ENCODE measurements at places on chromosomes 6 and 20.

GRCh38 chr6:13813621-13814175, 659 bp downstream of the MCUR1 start:
- peak; percentile 84 for DNase-seq

- DNase-seq, result no peak
These were observed 26.9 kb upstream of the PPP1R3G start for GRCh38 chr6:5058254-5058653.

DNA sequence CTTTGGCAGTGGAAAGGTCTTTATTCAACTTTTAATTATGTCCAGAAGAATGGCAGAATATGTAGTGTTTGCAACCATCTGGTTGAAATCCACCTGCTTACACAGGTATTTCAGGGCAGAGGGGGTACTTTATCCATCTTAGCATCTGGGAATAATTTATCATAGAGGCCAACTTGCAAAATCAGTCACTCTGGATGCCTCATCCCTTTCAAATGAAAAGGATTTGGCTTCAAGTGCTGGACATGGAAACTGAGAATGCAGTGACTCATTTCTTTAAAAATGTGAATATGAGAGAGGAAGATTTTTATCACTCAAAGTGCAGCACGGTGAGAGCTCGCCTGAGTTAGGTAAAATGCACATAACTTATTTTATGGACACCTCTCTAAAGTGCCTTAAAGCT, 758.3 kb downstream of the KIF16B start:
- DNase-seq, result no peak

DNA sequence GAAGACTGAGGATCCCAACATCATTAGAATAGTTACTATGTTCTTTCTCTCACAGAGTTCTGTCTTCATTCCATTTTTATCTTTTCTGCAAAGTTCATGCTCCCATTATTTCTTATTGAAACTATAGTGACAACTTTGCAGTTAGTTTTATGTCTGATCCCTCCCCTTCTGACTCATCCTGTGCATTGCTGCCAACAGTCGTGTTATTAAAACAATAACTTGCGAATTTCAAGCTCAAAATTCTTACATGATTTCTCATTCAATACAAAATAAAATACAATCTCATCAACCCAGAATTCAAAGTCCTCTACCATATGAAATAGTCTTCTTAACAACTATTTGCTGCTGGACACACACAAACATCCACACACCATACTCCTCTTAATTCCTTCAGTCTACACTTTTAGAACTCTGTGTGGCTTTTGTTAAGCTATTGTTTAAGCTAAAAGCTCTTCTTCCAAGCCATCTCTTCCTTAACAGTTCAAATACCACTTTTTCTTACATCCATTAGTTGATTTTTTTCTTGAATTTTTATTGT, 261.4 kb upstream of the IRAK1BP1 start:
- DNase-seq, result no peak

DNA sequence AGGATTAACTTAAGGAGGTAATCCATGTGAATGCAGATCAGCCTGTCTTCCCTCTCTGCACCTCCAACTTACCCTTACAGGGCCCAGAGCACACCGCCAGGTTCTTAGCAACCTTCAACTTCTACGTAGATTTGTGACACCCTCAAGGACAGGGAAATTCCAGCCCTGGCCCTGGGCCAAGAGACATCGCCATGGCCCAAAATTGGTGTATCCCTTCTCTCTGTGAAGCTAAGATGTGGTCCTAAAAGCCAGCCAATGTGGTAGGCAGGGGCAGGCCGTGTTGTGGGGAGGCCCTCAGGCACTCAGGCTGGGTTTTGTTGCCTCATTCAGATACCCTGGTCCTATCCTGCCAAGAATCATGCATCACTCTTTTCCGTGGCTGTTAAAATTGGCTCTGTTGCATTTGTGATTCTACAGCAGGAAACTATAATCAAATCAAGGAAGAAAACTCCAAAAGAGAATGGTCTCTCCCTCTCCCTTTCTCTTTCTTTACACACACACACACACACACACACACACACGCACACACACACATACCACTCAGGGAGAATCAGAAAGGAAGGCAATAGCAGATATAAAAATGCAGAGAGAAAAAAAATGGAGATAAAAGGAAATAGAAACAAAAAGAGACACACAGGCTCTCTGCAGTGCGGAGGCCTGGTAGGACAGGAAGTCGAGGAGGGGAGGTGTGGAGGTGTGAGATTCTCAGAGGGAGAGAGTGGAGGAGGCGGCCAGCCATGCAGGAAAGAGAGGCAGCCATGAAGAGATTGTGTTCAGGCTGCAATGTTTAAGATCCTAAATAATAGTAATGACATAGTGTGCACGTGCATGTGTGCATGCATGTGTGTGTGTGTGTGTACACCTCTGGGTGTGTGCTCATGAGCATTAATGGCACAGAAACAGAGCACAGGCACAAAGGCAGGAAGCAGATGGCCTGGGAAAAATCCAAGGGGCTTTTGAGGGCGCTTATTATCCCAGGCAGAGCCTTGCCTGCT, 201.8 kb upstream of the LRFN2 start:
- peak; percentile 46 for DNase-seq

- DNase-seq, result no peak
These were observed 24.4 kb upstream of the ARID1B start for GRCh38 chr6:156752666-156753301.

DNA sequence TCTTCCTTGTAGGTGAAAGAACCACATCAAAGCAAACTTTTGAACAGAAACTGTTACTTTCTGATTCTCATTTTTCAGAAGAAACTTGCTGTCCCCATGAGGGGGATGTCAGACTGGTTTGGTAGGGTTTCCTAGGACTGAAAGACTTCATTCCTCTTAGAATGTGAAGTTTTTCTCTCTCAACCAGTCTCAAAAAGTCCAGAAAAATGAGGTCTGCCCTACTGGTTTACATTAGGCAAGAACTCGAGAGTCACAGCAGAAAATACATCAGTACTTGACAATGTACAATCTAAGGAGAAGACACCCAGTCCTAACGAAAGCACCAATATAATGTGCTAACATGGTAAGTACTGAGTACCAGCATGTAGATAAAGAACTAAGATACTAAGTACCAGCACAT, 12.7 kb upstream of the NHLRC1 start:
- DNase-seq, result no peak

- no peak for DNase-seq
These were observed 3.0 kb downstream of the CDH4 start for GRCh38 chr20:61254881-61255626.

- DNase-seq, result no peak
These were observed 121.0 kb downstream of the TRDN start for GRCh38 chr6:123515715-123516114.

DNA sequence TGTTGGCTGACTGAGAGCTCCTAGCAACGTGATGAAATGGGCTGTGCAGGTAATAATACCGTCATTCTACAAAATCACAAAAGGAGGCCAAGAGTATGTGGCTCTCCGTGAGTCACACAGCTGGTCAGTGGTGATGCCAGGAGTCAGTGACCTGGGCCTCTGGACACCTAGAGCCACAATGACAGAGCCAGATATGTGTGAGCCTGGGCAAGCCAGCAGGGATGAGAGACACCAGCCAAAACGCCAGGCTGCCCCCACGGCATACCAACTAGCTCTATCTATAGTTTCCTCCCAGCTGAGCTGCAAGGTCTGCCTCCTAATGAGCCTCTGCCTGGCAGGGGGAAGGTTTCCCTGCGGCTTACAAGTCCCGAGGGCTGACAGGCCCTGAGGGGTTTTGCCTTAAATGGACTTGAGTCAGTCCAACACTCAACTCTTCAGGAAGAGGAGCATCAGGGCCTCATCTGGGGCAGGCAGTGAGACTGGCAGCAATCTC, 70.0 kb downstream of the CPNE5 start:
- peak; percentile 31 for DNase-seq

GRCh38 chr6:169724494-169725124, at the start of gene PHF10:
PHF10 (minus strand) TSS chr6:169724500; CDS start chr6:169723931, 569 bp downstream.
- peak; percentile 90 for DNase-seq

DNA sequence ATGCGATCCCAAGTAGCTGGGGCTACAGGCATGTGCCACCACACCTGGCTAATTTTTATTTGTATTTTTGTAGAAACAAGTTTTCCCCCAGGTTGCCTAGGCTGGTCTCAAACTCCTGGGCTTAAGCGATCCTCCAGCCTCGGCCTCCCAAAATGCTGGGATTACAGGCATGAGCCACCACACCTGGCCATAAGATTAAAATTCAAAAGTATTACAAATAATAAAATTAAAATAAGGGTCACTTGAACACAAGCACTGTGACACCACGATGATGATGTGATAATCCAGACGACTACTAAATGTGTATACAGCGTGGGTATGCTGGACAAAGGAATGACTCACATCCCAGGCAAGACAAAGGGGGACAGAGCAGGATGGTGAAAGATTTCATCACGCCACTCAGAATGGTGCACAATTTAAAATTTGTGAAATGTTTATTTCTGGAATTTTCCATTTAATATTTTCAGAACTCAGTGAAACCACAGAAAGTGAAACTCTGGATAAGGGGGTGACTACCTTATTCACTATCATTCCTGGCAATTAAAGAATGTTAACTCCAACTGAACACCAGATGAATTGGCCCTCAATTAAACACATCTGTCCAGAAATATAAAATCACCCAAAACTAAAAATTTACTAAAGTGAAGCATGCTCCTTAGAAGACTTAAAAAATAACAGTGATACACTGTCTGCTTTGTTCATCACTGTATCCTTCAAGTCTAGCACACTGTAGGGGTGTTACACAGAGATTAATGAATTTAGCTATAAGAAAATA, 13.1 kb downstream of the B4GALT5 start:
- peak; percentile 43 for DNase-seq

DNA sequence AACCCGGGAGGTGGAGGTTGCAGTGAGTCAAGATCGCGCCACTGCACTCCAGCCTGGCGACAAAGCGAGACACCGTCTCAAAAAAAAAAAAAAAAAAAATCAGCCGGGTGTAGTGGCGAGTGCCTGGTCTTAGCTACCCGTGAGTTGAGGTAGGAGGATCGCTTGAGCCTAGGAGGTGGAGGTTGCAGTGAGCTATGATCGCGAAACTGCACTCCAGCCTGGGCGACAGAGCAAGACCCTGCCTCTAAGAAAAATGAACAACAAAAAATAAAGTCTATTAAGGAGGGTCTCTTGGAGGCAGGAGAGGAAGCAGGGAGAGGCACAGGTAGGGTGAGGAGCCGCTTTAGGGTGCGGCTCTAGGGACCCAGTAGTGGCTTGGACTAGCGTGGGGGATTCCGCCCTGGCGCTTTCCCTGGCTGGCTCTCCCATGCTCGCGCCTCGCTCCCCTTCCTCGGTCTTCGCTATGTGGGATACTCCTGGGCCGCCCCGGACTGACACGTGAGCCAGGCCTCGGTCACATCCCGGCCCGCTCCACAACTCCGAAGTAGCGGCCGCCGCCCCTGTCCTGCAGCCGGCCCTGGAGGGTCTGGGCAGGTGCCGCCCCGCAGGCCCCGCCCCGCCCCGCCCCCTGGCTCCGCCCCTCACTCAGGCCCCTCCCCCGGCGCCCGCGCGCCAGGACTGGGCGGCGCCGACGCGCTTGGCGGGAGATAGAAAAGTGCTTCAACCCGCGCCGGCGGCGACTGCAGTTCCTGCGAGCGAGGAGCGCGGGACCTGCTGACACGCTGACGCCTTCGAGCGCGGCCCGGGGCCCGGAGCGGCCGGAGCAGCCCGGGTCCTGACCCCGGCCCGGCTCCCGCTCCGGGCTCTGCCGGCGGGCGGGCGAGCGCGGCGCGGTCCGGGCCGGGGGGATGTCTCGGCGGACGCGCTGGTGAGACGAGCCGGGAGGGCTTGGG, at the start of gene MYBL2:
MYBL2 (plus strand) TSS at position 739 of the 953 bp plus-strand sequence; CDS start at position 909, 170 bp downstream.
- DNase-seq, result peak; percentile 84

DNA sequence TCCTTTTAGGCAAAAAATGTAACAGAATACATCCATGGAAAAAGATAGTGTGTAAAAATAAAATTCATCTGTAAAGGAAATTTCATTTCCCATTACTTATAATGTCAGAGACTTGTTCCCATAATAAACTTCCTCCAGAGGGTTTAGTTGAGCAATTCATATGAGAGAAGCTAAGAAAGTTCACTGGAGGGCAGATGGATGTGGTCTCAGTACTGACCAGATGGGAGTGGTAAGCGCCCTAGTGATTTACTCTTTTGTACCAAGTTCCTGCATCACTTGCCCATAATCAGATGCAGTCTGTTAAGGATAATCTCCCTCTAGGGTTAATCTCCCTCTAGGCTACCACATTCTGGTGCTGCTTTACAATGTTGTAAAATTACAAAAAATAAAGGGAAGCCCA, 61.7 kb downstream of the ESF1 start:
- DNase-seq, result no peak

DNA sequence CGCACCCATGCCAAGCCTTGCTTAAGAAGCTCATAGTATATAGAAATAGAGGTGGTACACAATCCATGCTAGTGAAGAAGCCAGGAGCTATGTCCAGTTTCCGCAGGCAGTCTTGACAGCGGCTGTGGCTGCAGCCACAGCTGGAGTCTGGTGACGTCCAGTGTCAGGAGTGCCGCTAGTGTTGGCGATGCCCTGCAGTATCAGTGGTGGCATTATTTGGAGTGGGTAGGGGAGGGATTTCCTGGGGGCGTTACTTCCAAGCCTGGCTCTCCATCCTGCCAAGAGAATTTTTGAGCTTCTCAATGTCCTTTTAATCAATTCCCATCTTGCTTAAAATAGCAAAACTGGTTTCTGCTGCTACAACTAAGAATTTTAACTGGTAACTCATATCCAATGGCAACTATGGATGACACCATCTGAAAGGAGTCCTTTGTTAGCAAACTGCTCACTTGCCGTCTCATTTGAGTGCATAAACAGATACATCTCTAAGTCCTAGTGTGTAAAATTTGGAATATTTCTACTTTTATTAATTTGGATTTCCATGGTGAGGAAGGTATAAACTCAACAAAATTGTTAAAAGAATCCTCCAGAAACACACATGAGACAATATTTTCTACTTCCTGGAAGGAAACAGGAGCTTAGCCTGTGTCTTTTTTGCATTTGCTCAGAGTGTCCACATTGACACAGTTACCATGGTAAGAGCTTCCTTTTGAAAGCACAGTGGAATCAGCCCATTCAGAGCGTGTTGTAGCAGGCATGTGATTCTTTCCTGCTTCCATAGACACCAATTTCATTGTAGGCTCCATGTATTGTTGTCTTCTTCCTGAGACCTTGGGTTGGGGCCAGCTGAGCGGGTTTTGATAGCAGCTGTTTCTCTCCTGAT, 44.6 kb upstream of the PXDC1 start:
- no peak for DNase-seq

GRCh38 chr6:15495375-15495901, 167.4 kb downstream of the DTNBP1 start:
- no peak for DNase-seq

DNA sequence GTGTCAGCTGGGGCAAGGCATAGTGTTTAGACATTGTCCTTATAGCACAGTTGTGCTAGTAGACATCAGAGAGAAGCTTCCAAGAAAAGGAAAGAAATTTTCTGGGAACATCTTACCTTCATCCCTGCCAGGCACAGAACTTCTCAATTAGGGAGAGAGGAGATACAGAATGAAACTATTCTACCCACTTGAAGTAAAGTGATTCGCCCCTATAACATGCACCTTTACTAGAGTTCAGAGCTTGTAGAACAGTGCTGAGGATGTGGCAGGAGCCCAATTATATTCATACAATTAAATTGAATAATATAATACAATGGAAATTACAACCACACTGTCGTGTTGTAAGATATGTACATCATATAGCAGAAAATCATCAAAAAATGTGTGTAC, 1063.9 kb upstream of the CITED2 start:
- DNase-seq, result no peak

GRCh38 chr6:147176795-147177194, 27.4 kb upstream of the STXBP5 start:
- no peak for DNase-seq
